ENCODE measurements at places on chromosomes 4 and X.

DNA sequence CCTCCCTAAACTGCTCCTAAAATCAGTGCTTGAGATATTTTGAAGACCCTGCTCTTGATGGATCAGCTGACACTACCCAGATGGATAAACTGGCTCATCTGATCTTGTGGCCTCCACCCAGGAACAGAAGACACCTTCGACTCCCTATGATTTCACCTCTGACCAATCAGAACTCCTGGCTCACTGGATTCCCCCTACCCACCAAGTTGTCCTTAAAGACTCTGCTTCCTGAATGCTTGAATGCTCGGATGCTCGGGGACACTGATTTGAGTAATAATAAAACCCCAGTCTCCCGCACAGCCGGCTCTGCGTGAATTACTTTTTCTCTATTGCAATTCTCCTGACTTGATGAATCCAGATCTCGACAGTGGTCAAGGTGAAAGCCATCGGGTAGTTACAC lies 12.0 kb upstream of the RPS3A start:
- no peak for DNase-seq

- no peak for DNase-seq
These were observed 1.9 kb downstream of the DMP1 start for GRCh38 chr4:87651941-87652340.

GRCh38 chr4:156036496-156036895 lies 82.8 kb upstream of the CTSO start:
- DNase-seq: no peak

DNA sequence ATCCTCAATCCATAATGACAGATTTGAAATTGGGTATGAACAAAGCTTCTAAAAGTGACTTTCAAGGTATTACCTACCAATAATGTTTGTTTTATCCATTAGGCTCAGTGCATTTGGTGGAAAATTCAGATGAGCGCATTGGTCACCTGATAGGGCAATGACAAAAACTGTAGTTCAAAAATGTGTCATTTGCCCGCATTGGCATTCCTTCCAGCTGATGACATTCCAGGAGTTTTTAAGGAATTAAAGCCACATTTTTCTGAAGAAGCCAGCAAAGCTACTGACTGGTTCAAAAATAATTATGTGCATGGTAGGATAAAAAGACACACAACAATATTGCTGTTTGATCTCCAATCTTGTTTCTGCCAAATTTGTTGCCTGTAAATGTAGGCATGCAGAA lies 473.4 kb upstream of the CPEB2 start:
- DNase-seq: no peak

GRCh38 chr4:183201331-183201730 lies 102.3 kb downstream of the WWC2 start:
- no peak for DNase-seq

DNA sequence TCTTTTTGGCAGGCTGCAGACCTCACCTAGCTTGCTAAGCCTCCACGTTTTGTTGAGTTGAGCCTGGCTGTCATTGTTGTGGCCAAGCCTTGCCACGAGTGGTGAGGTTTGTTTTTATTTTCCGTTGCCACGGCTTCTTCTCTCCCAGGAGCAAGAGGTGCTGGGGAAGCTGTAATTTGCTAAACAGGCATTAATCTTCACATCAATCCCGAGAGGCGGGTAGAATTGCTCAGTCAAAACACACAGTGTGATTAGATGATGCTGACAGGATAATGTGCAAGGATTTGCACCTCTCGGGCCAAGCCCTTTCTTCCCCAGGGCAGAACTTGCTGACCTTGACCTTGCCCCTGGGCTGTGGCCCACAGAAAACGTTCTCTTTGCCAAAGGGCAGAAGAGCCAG lies 72.2 kb upstream of the ATP6AP2 start:
- DNase-seq: no peak

DNA sequence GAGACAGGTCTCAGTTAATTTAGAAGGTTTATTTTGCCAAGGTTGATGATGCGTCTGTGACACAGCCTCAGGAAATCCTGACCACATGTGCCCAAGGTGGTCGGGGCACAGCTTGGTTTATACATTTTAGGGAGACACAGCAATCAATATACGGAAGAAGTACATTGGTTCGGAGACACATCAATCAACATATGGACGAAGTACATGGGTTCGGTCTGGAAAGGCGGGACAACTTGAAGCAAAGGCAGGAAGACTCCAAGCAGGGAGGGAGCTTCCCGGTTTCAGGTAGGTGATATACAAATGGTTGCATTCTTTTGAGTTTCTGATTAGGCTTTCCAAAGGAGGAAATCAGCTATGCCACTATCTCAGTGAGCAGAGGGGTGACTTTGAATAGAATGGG lies 225.2 kb upstream of the ZFP42 start:
- DNase-seq: no peak

GRCh38 chrX:7690842-7691241 lies 152.1 kb upstream of the VCX start:
- DNase-seq: no peak

GRCh38 chr4:33996075-33996718 lies 2248.1 kb downstream of the ARAP2 start:
- no peak for DNase-seq

DNA sequence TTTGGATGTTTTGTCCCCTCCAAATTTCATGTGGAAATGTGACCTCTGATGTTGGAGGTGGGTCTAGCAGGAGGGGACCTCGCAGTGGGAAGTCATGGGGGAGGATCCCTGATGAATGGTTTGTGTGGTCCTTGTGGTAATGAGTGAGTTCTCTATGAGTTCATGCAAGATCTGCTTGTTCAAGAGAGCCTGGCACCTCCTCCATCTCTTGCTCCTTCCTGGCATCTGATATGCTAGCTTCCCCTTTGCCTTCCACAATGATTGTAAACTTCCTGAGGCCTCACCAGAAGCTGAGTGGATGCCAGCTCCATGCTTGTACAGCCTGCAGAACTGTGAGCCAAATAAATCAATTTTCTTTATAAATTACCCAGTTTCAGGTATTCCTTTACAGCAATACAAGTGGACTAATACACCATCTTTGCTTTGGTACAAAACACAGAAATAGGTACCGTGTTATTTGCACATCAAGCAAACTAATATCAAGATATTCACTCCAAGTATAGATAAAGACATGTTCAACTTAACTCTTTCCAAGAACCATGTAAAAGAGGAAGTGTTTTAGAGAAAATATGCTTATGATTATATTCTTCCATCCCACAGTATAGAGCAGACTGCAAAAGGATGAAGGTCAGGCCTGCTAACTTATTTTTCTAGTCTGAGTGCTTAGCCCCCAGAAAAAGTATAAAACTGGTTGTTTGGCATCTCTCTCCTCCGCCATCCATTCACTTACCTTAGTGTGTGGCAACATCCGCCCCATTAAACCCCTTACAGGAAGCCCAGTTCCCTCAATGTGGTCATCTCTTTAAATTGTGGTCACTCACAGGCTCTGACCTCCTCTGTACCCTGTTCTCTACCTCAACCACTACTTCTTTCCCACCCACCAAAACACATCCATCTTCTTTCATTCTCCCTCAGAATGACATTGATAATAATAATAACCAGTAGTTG lies 6.7 kb downstream of the ARAP2 start:
- DNase-seq: no peak

GRCh38 chr4:84291969-84292368 lies 207.1 kb downstream of the NKX6-1 start:
- DNase-seq: no peak

DNA sequence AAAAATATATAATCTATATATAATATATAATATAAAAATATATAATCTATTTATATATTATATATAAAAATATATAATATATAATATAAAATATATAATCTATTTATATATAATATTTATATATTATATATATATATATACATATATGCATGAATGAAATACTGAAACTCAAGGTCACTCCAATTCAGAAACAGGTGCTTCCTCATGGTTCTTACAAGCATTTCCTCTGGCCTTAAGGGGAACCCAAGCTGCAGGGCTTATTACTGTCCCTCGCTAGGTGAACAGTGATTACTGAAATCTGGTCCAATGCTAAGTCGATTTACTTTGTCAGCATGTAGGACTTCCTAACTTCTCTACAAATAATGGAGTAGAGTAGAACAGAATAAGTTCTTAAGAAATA lies 174.3 kb downstream of the GPM6A start:
- no peak for DNase-seq

DNA sequence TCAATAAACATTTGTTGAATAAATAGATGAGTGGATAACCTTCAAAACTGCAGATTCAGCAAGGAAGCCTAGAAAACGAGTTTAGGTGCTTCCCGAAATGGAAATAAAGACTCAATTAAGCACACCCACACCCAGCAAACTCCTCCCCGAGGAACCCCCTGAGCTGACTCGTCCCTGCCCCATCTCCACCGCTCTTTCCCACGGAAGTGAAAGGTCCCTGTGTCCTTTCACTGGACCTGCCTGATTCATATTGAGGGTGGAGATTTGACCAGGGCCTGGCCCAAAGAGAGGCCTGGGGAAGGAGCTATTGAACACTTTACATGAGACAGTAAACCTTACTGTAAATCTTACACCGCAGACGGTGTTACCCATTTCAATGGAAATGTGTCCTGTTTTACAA lies 129.1 kb downstream of the CPZ start:
- no peak for DNase-seq

DNA sequence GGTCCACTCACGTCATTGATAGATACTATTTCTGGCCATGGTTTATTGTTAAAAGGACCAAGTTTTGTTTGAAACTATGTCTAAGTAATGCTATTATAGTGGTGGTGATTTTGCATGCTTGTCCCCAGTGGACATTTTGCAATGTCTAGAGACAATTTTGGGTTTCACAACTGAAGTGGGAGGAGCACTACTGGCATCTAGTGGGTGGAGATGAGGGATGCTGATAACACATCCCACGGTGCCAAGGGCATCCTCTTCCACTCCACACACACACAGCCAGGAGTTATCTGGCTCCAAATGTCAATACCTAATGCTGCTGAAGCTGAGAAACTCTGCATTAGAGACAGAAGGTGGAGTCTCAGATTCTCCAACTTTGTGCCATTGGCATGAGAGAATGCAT lies 131.2 kb downstream of the FRMPD4 start:
- DNase-seq: no peak

All from colonic mucosa (tissue), 4 donors.